T-helper 22 cell (primary cell): ENCODE measurements at places on chromosomes 5 and 9.

DNA sequence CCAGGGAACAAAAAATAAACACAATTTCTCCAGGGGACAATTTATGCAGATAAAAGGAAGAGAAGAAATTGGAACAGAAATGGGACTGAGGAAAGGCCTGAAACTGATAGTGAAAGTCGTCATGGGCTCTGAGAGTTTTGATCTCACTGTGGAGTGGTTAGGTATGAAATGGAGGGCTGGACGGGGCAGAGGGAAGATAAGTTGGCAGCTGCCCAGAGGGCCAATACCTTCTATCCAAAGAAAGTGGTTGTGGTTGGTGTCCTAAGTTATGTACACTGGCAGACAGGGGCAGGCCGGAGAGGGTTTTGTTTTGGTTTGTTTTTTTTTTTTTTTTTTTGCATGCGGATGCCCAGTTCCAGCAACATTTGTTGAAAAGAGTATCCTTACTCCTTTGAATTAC lies 46.1 kb downstream of the ZNF618 start:
- DNase-seq, result no peak

GRCh38 chr5:88952344-88952743 lies 69.4 kb upstream of the MEF2C start:
- no peak for DNase-seq

- DNase-seq, result no peak
These were observed 1048.8 kb upstream of the ACO1 start for GRCh38 chr9:31335529-31336234.

- DNase-seq, result no peak
These were observed 244.1 kb downstream of the ADGRV1 start for GRCh38 chr5:90802474-90803317.

- no peak for DNase-seq
These were observed 1.7 kb upstream of the HTR1A start for GRCh38 chr5:63963926-63964325.

- no peak for DNase-seq
These were observed 8.4 kb upstream of the IL6ST start for GRCh38 chr5:56003179-56003578.

- no peak for DNase-seq
These were observed 505.9 kb upstream of the CCNG1 start for GRCh38 chr5:162931501-162931900.

DNA sequence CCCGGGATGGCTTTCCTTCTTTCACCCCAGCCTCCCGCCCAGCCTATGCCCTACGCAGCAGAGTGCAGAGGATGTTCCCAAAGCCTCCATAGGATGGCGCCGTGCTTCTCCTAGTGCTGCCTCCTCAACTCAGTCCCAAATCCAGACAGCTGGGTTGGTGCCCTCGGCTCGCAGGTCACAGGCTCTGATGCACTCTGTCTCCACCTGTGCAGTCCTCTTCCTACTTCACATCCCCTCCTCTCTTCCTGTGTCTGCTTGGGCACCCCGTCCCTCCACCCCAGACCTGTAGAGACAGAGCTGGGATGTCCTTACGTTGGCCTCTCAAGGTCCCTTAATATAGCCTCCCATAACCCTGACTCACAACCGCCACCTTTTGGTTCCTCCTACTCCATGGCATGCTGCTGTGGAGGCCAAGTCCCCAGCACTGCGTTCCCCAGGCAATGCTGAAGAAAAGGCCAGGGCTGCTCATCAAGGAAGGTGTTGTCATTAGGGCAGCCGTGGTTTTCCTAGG lies 314.4 kb downstream of the GADD45G start:
- DNase-seq, result no peak
